ENCODE measurements at places on chromosomes 11 and 22.

GRCh38 chr11:64915376-64915887 is 1.6 kb downstream of the ATG2A start:
- DNase-seq, result no peak

GRCh38 chr11:74142624-74143023 is 28.2 kb downstream of the C2CD3 start:
- DNase-seq, result peak; percentile 61

DNA sequence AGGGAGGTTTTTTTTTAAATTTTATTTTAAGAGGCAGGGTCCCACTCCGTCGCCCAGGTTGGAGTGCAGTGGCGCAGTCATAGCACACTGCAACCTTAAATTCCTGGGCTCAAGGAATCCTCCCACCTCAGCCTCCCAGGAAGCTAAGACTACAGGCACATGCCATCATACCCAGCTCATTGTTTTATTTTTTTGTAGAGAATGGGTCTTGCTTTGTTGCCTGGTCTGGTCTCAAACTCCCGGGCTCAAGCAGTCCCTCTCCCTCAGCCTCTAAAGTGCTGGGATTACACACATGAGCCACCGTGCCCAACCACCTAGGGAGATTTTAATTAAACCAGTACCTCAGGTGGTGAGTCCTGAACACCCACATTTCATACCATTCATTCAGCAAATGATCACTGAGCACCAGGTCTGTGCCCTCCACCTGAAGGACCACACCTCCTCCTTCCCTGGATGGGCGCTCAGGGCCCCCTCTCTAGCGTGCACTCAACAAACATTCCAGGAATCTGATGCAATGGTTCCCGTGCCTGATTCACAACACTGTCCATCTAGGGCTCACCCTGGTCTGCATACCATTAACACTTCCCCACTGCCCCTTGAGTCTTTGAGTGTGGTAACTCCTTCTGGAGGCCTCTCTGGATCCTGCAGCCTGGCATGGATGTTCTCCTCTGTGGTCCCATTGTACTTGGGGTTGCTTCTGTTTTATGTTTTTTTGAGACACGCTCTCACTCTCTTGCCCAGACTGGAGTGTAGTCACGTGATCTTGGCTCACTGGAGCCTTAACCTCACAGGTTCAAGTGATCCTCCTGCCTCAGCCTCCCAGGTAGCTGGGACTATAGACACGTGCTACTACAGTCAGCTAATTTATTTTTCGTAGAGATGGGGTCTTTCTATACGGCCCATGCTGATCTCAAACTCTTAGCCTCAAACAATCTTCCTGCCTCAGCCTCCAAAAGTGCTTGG is 9.6 kb upstream of the MYH9 start:
- peak; percentile 71 for DNase-seq

DNA sequence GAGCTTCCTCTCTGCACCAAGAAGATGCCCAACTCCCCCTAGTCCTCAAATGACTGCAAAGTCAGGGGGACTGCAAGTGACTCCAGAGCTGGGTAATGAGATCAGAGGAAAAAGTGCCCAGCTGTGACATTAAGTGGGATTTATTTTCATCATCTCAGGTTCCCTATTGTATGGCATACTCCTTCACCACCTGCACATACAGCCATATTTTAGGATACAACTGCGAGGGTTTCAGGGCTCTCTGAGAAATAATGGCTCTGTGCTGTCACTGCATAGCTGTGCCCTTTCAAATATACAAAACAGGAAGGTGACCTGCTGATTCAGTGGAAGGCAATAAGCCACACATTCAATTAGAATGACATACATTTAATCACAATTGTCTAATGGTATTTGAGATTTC is 45.6 kb upstream of the PLET1 start:
- DNase-seq, result no peak

GRCh38 chr11:129425214-129425613 is 49.6 kb downstream of the BARX2 start:
- no peak for DNase-seq

DNA sequence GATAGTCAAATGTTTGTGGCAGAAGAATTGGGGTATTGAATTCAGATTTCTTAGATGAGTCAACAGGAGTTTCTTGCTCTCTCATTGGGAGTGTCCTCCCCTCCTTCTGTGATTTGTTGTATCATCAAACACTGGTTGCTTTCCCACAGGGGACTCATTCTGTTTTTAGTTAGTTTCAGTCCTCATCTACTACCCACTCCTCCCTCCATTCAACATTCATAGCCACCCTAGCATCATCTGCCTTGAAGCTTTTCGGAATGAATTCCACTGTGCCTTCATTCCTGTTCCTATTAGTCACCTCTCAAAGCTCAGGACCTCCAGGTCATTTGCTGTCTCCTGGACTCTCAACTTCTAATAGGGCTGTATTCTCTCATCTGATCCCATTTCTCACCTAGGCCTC is 31.5 kb upstream of the RAB38 start:
- DNase-seq, result peak; percentile 3

DNA sequence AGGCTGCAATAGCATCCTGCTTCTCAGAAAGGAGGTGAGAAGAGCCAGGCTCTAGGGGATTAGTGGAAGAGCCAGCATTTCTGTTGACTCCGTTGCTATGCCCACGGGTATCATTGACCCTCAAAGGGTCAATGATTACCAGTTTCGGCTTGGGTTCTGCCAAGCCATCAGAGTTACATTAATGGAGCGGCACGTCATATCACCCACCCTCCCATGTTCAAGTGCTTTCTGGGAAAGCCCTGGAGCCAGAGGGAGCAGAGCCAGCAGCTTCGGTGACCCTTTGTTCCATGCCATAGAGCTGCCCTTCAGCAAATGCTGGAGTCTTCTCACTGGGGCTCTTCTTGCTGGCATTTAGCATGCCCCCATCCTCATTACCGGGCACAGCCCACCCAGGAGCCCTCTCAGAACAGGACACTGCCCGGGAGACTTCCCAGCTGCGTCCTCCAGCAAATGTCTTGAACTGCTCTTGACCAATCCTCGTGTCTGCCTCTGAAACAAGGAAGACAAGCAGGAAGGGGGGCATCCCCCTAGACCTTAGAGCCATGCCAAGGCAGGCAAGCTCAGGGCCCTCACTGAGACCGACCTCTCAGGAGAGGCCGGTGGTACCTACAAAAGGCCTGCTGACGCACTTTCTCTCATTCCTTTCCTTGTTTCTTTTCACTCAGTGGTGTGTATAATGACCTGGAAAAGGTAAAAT is 14.6 kb downstream of the KCNJ1 start:
- DNase-seq, result no peak

- no peak for DNase-seq
These were observed 4.0 kb downstream of the PYGM start for GRCh38 chr11:64755681-64756361.

- no peak for DNase-seq
These were observed 367.4 kb upstream of the FAT3 start for GRCh38 chr11:91857179-91857578.

DNA sequence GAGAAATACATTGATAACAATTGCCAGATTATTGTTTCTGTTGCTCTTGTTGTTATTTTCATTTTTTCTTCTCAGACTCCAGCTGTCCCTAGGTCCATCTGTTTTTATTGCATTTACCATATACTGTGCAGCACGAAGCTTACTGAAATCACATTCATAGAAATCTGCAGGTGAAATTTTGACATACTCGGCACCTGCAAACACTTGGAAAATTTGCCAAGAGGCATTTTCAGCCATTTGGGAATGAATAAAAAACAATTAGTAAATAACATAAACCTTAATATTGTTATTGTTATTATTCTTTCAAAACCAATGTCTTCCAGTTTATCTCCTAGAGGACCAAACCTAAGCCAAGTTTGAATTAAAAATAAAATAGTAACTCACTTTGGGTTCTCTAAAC is 2357.2 kb downstream of the LRRC4C start:
- DNase-seq, result no peak

GRCh38 chr11:33721426-33721825 is 14.8 kb downstream of the CD59 start:
- no peak for DNase-seq

DNA sequence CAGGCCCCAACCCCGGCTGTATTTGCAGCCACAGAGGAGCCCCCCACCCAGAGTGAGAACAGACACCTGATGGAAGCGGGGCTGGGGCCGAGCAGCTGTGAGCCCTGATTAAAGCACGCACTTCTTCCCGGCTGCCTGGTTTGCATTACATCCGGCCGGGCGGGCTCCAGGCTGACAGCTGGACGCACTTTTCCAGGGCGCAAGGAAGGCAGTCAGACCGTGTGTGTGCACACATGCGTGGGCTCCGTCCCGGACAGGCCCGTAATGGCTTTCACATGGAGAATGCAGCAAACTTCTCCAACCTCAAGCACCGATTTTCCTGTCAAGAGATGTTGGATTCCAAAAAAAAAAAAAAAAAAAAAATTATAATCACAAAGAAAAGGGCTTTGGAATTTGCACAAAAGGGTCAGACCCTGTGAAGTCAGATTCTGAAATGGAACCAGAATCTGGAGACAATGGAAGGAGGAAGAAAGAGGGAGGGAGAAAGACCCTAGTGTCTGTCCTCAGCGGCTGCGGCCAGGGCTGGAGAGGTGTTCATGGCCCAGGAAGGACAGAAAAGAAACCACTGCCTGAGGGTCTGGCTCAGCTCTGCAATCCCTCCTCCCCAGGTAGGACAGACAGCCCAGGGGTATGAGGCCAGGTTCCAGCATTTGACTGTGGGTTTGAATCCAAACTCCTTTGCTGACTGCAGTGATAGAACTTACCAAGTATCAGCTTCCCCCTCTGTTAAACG is 365.5 kb downstream of the MN1 start:
- peak; percentile 78 for DNase-seq

DNA sequence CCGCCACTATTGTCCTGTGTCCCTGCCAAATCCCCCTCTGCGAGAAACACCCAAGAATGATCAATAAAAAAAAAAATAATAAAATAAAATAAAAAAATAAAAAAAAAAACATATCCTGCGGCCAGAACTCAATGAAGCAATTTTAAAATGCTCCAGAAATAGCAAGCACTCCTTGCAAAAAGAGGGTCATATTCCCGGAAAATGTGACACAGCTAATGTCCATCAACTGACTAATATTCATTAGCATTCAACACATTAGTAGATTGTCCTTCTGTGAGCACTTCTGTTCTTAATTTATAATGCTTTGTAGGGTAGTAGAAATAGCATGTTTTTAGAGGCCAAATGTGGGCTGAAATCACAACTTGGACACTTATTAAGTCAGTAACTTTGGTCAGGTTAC is 252.3 kb upstream of the SESN3 start:
- peak; percentile 28 for DNase-seq

GRCh38 chr22:17684245-17684644 is 45.7 kb downstream of the BCL2L13 start:
- no peak for DNase-seq

GRCh38 chr11:117925198-117925925 is 3.8 kb downstream of the TMPRSS13 start:
- DNase-seq, result no peak

DNA sequence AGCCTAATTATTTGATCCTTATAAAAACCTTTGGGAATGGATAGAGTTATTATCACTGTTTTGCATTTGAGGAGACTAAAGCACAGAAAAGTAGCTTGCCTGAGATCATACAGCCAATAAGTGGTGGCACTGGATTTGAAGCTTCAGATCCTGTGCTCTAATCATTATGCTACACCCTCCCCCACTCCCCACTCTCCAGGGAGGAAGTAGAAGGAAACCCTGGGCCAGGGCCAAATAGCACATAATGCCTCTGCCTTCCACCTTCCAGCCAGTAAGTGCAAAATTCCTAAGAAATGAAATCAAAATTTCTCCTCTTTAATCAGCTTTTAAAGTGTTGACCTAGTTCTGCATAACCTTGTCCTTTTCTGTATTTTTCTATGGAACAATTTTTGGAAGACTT is 61.6 kb downstream of the SIK2 start:
- peak; percentile 54 for DNase-seq

GRCh38 chr11:119065369-119065768 is 2.2 kb upstream of the VPS11 start:
- DNase-seq, result no peak

DNA sequence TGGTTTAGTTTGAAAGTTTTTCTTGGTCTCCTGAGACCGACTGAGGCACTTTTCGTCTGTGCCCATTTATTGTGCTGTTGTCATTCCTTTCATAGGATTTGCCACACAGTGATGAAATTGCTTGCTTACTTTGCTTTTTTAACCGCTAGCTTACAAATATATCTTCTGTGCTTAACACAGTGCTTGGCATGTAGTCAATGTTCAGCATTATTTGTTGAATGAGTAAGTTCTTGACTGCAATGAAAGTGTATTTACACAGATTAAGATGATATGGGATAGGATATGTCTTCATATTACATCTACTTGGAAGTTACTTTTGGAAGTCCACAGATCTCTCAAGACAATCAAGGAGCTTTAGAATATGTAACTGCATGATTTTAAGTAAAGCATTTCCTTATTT is 91.2 kb downstream of the GRIA4 start:
- no peak for DNase-seq

DNA sequence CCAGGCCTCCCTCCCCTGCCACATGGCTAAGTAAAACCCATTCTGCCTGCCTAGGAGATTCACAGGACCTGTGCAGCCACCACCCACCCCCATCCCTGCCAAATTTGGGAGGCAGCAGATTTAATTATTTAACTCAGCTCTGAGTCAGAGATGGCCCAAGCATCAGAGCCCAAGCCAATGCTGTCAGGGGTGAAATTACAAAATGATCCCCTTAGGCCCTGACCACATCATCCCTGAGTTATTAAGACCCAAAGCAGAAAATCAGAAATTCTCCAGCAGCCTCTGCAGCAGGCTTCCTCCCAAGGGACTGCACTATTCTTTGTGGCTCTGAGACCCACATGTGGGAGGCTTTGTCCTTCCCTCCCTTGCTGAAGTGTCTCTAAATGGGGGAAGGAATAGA is 52.8 kb upstream of the RRAS2 start:
- peak; percentile 59 for DNase-seq

- no peak for DNase-seq
These were observed 82.6 kb downstream of the UBASH3B start for GRCh38 chr11:122737951-122738693.

GRCh38 chr22:30372915-30373314 is 14.3 kb downstream of the RNF215 start:
- no peak for DNase-seq

GRCh38 chr22:19063581-19064353 is 58.4 kb downstream of the DGCR2 start:
- no peak for DNase-seq

- DNase-seq, result no peak
These were observed 154.2 kb upstream of the NAV2 start for GRCh38 chr11:19558189-19558986.

DNA sequence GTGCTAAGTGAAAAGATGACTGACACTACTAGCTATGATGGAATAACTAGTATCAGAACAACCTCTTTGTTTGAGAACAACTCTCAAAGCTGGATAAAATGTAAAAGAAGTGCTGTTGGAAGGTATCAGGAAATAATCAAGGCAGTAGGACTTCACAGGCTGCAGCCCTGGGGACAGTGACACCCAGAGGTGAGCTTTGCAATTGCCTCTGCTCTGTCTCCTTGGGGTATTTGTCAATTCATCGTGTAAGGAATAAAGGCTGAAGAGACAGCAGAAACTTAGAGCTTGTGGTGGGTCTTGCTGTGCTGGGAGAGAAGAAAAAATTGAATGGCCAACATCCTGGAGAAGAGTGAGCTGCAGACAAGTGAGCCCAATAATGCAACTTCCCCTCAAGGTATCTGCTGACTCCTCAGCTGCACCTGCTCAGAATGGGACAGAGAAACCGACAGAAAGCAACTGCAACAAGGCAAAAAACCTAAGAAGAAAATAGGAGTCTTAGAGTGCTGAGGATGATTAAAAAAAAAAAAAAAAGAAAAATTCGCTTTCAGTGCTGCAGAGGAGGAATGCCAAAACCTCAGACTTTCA is 141.1 kb downstream of the RCN1 start:
- DNase-seq, result peak; percentile 42

GRCh38 chr11:124799348-124800225 is 619 bp downstream of the MSANTD2 start:
- peak; percentile 60 for DNase-seq
